ENCODE measurements at places on chromosomes 7 and 10.
A peak's percentile ranks its signal among the peaks of the same experiment; 100 is the strongest.

DNA sequence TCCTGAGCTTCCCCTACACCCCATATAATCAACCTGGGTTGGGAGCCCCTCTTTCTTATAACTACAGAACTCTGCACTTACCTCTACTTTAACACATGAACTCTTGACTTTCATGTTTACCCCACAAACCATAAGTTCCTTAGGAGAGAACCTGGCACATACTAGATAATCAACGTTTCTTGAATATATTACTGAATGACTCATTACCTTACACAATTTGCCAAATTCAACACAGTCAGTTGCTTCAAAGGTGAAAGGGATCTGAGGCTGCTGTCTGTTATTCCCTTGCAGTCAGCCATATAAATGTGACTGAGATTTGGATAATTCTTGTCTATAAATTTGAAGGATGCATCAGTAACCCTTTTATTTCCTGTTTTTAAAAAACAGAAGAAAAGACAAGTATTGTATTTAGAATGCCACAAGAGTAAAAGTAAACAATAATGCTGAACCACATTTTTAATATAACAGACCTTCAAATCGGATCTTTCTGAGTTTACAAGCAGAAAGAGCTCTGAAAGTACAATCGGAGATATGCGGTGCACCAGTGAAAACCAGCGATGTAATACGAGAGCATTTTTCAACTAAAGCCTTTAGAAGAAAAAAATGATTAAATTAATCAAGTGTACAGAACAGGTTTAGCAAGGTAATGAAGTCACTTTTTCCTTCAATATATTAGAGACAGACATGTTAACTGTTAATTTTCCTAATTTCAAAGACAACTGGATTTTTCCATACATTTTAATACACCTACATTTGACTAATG, 29.5 kb upstream of the LRRC17 start:
- DNase-seq, result no peak

- no peak for DNase-seq
Measured at GRCh38 chr7:1120791-1121190, 32.9 kb downstream of the GPER1 start.

DNA sequence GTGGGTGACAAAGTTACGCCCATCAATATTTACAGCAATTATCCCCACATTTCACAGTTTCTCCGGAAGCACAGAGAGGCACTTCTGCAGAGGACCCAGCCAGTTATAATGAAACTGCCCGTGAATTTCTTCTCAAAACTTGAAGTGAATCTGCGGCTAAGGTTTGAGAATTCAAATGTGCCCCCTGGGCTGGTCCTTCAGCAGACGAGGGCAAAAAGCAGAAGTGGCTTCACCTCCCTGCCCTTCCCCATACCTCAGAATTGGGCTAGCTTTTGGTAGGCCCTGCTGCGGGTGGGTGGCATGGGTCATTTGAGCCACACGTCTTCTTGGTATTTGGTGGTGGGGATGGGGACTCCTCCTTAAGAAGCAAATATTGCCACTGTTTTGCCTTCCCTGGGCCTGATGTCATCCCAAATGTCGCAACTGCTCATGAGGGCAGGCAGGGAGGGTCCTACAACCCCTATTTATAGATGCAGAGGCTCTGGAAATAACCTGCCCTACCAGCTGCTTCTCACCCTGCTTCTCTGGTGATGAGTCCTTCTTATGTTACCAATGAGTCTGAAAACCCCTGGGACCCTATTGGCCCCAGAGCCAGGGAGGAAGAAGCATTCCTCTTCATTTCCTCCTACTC, 16.6 kb upstream of the WDFY4 start:
- peak; percentile 87 for DNase-seq

DNA sequence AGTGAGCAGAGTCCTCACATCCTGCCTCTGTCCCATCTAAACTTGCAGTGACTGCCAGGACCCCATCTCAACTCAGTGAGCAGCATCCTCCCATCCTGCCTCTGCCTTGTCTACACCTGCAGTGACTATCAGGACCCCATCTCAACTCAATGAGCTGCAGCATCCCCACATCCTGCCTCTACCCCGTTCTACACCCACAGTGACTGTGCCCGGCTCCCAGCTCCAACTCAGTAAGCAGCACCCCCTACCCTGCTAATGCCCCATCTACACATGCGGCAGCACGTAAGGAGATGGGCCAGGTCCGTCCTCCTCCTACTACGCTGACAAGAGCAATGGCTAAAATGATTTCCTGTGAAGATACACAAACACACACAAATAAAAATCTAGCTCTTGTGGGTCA, 65.5 kb downstream of the TNS3 start:
- DNase-seq, result no peak

DNA sequence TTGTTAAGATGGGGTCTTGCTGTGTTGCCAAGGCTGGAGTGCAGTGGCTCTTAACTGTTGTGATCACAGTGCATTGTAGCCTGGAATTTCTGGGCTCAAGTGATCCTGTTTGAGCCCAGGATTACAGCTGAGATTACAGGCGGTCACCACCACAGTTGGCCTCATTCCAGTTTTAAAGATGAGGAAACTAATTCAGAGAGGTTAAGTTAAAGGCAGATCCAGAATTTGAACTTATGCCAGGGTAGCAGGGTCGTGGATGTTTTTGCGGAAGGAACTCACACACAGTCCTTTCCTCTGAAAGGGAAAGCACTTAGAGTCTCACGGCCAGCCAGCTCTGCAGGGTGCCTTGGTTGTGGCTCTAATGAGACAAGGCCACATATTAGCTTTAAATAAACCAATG, 84.7 kb downstream of the MMRN2 start:
- DNase-seq, result no peak

DNA sequence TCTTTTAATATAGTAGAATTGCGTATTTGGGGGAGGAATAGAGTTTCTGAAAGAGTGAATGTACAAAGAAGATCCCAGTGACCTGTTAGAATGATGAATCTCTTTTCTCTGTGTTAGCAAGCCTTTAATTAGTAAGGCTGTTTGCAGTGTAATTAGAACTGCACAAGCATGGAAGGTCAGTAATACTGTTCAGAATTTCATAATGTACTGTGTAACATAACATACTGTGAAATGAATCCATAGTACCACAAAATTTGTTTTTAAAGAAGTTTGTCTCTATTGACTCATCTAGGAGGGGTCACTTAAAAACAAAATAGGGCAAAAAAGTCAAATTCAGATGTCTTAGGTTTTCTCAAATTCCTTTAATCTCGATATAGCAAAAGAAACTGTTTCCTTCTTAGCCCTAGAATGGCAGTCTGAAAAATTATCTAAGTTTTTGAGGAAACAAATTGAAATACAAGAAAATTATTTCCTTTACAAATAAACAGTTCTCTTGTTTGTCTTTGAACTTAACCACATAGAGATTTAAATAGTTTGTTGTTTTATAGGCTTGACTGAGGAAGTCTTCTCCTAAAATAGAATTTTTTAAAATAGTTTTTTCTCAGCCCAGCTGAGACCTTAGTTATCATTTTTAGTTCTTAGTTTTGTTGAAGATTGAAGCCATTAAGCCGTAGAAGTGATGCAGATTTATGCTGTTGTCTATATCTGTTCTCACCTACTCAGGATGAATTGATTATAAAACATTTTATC, 12.5 kb downstream of the ADK start:
- DNase-seq, result no peak

- no peak for DNase-seq
Measured at GRCh38 chr7:142142702-142143101, 31.2 kb downstream of the MGAM2 start.

GRCh38 chr7:1245524-1246050, 12.9 kb downstream of the UNCX start:
- no peak for DNase-seq

- no peak for DNase-seq
Measured at GRCh38 chr7:15885678-15886077, 199.2 kb upstream of the MEOX2 start.

- peak; percentile 90 for DNase-seq
Measured at GRCh38 chr10:44966816-44967509, 7.4 kb downstream of the RASSF4 start.

DNA sequence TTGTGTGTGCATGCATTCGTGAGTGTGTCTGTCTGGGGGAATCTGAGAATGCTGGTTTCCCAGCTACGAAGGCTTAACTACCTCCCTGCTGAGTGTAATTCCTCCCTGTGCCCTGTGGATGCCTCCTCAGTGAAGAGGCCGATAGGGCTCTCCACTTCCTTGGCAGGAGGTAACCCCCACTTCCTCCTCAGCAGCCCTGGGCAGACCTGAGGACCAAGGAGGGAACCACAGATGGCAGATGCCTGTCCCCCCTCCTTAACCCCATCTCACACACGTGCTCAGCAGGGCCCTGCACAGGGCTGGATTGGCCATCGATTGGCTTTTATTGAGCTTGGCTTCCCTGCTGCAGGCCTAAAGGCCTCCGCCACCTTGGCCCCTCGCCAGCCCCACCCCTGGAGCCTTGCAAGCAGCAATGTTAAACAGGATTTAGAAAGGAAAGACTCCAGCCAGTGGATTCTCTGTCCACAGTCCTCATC, 45.6 kb upstream of the LRRC4 start:
- DNase-seq, result no peak

- DNase-seq, result peak; percentile 46
Measured at GRCh38 chr10:70328967-70329366, 45.2 kb upstream of the NPFFR1 start.

Data from myocyte (in vitro differentiated cells).